ENCODE measurements at places on chromosomes 12 and 14.

- DNase-seq, result no peak
These were observed 1.2 kb downstream of the FBRSL1 start for GRCh38 chr12:132491138-132491663.

DNA sequence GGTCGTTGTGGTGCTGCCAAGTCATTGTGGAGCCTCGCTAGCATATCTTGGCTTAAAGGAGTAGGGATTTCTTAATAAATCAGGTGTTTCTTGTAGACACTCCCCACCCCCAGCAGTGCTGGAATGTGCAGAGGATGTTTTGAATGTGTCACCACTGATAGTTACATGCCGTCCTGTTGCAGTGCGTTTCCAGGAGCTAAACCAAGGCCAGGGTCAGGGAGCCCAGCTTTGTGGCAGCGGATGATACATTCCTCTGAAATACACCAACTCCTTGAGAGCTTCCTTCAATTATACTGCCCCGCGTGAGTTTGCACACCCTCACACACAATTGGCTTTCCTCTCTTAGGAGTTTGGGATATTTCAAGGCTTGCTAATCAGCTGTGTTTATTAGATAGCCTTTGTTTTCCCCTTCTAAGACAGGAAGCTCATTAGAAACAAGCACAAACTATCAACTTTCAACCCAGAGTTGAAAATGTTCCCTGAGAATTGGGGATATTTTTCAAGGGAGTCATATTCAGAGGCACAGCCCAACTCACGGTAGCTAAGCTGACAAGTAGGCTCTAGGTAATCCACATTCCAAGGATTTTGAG, 154.9 kb downstream of the C12orf75 start:
- no peak for DNase-seq

- no peak for DNase-seq
These were observed 157.5 kb upstream of the FAR2 start for GRCh38 chr12:28991626-28992025.

DNA sequence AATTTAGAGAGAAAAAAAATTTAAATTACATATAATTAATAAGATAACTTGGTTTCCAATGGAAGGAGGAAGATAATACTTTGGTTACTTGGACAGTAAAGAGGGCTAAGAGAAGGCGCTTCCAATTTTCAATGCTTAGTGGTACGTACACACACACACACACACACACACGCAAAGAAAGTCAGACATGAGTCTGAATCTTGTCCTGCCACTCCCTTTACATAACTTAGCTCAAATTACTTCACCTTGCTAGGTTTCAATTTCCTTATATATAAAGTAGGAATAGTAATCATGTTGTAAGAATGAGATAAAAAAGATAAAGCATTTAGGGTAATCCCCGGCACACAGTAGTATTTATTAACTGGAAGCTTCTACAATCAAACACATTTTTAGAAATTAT, 39.7 kb upstream of the VCPKMT start:
- no peak for DNase-seq

- no peak for DNase-seq
These were observed 16.1 kb upstream of the P2RX7 start for GRCh38 chr12:121116318-121117225.

DNA sequence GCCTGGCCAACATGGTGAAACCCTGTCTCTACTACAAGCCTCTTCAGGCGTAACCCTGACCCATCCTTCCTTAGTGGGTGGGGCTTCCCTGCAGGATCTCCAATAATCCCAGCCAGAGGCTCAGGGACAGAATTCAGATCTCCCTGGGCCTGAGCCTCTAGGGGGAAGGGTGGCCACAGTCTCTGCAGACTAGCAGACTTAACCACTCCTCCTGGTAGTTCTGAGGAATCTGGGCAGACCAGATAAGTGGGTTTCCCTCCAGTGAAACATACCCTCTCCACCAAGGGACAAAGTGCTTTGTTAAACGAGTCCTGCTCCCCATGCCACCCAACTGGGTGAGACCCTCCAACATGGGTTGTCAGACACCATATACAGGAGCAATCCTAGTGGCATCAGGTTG, 36.6 kb upstream of the TRIM9 start:
- no peak for DNase-seq

DNA sequence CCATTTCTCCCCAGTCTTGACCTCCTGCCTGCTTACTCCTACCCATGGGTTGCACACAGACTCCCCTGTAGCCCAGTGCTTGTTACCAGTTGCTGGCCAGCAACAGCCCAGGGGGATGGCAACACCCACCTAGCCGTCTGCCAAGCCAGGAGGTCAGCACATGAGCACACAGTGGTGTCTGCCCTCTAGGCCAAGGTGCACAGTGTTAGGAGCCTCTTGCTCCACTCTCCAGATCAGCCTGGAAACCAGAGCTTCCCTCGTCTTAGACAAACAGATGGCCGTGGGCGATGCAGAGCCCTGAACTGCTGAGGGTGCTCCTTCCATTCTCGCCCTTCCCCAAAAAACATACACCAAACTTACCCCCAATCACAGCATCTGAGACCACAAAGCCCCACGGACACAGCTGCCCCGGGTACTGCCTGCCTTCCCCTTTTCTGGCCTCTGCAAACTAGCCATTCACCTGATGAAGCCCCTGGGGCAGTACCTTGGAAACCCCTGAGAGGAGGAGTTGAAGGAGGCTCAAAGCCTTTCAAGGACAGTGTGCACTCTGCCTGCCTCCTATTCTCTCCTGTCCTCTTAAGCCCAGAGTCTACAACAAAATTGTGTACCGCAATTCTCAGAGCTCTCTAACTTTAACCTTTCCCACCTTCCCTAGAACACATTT, 1.0 kb upstream of the GPD1 start:
- DNase-seq, result no peak

DNA sequence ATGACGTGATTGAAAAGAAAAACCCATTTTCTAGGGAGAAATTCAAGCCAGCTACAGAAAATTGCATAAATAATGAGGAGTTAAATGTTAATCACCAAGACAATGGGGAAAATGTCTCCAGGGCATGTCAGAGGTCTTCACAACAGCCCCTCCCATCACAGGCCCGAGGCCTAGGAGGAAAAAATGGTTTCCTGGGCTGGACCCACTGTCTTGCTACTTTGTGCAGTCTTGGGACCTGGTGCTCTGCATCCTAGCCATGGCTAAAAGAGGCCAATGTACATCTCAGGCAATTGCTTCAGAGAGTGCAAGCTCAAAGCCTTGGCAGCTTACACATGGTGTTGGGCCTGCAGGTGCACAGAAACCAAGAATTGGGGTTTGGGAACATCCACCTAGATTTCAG, 65.3 kb downstream of the TUNAR start:
- DNase-seq, result no peak

- DNase-seq, result no peak
These were observed 708.0 kb downstream of the MED13L start for GRCh38 chr12:115569345-115570068.

DNA sequence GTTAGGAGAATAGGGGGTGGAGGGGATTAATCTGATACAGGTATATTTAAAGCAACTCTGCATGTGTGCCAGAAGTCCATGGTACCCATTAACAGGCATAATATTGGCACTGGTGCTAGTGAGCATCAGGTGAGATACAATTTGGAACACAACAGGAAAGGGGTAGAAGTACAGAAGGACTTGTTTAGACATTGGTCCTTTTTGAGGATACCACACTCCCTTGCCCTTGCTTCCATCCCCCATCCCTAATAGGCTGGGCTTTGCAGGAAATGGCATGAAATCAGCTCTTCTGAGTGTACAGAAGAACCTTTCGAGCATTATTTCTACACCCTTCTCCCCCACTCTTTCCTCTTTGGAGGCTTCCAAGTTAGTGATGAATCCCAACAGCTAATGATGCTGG, 16.4 kb downstream of the PCBP2 start:
- DNase-seq, result no peak

DNA sequence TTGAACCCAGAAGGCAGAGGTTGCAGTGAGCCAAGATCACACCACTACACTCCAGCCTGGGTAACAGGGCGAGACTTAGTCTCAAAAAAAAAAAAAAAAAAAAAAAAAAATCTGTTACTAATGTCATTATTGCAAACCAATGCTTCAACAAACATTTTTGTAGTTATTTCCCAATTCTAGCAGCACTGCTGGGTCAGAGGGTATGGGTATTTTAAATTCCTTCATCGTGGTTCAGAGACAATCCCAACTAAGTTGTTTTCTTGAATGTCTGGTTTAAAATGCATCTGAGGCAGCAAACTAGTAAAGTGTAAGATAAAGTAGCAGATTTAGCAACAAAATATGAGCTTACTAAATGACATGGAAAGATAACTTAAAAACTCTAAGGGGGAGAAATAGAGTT, 65.6 kb downstream of the FERMT2 start:
- DNase-seq, result no peak

DNA sequence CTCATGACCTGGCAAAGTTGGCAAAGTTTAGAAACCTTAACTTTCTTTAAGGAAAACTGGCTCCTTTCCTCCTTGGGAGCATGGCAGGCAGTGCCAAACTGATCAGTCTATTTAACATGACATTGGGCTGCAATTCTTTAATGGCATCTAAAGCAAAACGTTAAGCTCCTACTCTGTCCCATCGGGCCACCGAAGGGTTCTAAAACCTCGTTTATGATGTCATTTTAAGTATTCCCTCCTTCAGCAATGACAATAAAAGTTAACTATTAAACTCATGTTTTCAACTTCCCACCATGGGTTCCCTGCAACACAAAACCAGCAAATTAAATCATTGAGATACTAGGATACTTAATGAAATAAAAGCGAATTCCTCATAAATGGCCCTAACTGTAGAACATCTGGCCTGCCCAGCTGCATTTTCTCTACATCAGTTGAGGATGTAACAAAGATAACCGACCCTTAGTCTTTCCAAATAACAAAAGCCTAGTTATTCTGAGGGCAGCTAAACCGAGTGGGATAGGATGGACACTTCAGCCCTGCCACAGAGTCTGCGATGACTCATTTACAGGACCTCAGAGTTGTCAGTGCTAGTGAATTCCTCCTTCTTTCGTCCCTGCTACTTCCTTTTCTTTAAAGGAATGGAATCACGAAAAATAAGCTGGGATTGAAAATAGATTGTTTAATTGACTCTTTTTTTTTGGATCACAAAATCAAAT, 34.5 kb upstream of the RIC8B start:
- no peak for DNase-seq

DNA sequence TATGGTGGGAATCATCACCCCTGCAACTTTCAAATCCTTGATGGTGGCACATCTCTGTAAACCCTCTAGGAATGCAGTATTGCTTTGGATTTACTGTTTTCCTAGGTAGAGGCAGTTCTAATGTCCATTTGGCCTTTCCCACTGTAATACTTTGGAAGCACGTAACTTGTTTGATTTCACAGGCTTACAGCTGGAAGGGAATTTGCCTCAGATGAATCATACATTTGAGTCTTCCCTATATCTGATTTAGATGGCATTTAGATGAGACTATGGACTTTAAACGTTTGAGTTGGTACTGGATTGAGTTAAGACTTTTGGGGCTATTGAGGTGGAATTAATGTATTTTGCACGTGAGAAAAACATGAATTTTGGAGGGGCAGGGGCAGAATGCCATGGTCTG, 35.9 kb downstream of the DAAM1 start:
- no peak for DNase-seq

- no peak for DNase-seq
These were observed 67.7 kb downstream of the STAB2 start for GRCh38 chr12:103654816-103655215.

DNA sequence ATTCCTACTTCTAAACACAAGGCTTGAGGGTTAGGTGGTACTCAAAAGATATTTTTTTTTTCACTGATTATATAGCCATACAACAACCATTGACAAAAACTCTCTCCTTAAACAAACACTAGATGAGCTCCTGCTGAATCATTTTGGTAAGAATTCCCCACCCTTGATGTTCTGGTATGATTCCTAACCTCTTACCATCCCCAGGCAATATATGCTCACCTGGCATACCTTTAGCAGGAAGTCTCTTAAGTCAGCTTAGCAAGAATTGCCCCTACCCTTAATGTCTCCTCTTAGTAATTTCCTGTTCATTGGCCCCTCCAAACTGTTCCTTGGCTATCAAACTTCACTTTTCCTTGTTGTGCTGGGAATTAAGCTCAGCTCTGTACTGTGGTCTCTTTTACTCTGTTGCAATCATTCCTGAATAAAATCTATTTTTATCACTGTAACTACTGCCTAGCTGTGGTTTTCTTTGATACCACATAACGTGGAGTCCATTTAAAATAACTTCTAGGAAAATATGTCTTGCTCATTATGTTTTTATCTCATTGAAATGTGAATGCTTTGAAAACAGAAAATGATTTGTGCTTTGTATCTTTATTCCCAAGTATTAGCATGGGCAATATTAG, 712.6 kb downstream of the SLC16A7 start:
- no peak for DNase-seq

DNA sequence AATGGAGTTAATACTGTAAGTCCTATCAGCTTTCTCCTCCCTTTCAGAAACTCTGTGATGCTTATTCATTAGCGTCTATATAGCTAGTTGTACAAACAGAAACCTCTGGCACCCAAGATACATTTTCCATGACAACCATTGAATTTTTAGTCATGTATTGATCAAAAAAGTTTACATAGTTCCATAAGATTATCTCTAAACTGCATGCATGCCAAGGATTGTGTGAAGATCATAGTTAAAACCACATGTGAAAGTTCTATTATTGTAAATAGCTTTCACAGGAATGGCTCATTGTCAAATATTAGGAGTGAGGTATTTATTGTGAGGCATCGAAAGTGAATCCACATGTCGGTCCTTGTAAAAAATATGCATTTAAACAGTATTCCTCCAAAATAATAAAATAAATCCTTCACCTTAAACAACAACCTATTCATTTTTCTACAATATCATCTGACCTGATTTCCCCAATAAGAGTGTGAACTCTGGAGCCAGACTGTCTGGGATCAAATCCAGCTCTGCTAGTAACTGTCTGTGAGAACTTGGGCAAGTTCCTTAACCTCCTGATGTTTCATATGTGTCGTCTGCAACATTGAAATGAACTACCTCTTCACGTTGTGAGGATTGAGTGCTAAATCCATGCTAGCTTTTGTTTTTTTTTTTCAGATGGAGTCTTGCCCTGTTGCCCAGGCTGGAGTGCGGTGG, 10.6 kb upstream of the CDKL1 start:
- no peak for DNase-seq

GRCh38 chr14:104940526-104941150, 16.0 kb downstream of the PLD4 start:
- DNase-seq, result no peak
